Trophoblast cell (in vitro differentiated cells and primary cell): ENCODE measurements at places on chromosomes 3 and 15.

GRCh38 chr3:79257791-79258190, 510.0 kb downstream of the ROBO1 start:
- H3K4me1 ChIP-seq = no peaks in the 10 kb centered on the region
- no peak for DNase-seq
- H3K36me3 ChIP-seq = no peaks in the 10 kb centered on the region
- H3K27ac ChIP-seq = no peak overlapping the region
- no peak overlapping the region for H3K4me3 ChIP-seq
- no peaks in the 10 kb centered on the region for H3K27me3 ChIP-seq

DNA sequence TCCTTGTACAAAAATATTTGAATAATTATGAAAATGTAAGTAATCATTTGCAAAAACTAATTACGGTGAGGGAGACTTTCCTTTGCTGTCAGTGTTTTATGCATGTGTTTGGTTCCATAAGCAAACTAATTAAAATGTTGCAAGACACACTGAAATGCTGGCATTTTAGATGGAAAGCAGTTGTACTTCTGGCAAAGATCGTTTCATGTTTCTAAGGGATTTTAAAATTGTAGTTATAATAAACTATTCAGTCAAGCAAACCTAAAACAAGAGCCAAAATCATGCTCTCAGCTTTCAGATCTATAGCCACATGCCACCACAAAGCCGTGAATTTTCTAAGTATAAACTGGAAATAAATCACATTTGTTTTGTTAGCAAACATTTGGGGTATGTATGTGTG, 240.1 kb upstream of the ZNF385D start:
- H3K27ac ChIP-seq = no peak overlapping the region
- DNase-seq = no peak
- no peaks in the 10 kb centered on the region for H3K27me3 ChIP-seq
- no peaks in the 10 kb centered on the region for H3K4me1 ChIP-seq
- H3K36me3 ChIP-seq = no peaks in the 10 kb centered on the region

DNA sequence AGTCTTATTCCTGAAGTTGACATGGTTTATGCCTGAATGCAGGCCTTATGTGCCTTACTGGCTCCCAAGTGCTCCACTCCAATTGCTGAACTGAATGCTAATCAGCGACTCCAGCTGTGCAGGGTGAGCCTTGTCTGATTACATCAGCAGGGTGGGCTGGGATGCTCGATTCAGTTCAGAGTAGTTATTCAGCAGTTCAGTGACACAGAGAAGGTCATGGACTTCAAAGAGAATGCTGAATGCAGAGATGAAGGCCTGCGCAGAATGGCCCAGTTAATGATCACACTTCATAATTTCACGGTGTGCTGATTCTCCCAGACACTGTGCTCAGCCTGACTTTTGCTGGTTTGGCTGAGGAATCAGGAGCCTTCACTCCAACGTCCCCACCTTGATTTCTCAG, 63.6 kb downstream of the CLDN1 start:
- H3K4me1 ChIP-seq = no peaks in the 10 kb centered on the region
- H3K36me3 ChIP-seq = no peaks in the 10 kb centered on the region
- no peak overlapping the region for H3K4me3 ChIP-seq
- no peak for DNase-seq
- no peaks in the 10 kb centered on the region for H3K27me3 ChIP-seq
- no peak overlapping the region for H3K27ac ChIP-seq

GRCh38 chr3:19473971-19474580, 325.8 kb downstream of the KCNH8 start:
- H3K27me3 ChIP-seq = no peaks in the 10 kb centered on the region
- H3K27ac ChIP-seq = no peak overlapping the region
- H3K36me3 ChIP-seq = no peaks in the 10 kb centered on the region
- no peak overlapping the region for H3K4me3 ChIP-seq
